ENCODE measurements at places on chromosomes 3 and 15. TPM values are rescaled to one million over a fixed set of nuclear protein-coding genes. Genes with fewer than 3 reads are reported as not detected.
A peak's percentile ranks its signal among the peaks of the same experiment; 100 is the strongest.

DNA sequence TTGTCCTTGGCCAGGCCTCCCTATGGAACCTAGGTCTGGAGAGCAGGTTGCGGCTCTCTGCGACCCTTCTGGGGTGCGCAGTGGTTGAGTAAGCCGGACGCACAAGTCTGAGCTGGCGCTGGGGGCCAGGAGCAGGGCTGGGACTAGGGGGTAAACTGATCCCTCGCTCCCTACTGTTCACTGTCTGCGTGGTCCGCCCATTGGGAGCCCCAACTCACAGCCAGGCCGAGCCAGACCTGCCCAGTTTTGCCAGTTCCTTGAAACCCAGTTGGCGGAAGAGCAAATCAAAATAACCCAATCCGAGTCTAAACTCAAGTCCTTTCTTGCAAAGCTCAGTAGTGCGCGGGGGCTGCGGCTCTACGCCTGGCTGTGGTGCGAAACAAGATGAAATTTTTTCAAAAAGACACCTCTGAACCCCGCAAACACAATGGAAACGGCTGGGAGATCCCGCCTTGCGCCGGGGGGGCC lies 17.5 kb downstream of the RGMA start:
- no peak for DNase-seq

DNA sequence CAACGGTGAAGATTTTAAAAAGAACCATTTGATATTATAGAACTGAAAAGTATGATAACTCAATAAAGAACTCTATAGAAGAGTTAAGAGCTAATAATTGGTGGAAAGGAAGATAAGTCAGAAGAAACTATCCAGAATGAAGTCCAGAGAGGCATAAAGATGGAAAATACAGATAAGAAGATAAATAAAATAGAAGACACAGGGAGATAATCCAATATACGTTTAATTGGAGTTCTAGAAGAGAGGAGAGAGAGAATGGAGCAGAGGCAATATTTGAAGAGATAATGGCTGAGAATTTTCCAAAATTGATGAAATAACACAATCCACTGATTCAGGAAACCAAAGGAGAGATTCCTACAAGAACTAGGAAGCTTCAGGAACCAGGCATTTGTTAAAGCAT lies 49.8 kb upstream of the EPHB3 start:
- DNase-seq = no peak

The ACAN gene
- 3.0 TPM for polyA plus RNA-seq

The SLC2A2 gene
- 11.0 TPM for polyA plus RNA-seq

The EXD1 gene
- polyA plus RNA-seq = not detected

- DNase-seq = no peak
Measured at GRCh38 chr15:63943829-63944680, 102.2 kb downstream of the DAPK2 start.

The SHC4 gene
- polyA plus RNA-seq = 2.4 TPM

GRCh38 chr3:32782407-32782806 lies 35.4 kb upstream of the TRIM71 start:
- DNase-seq = no peak

GRCh38 chr3:155190691-155191090 lies 102.8 kb downstream of the STRIT1 start:
- no peak for DNase-seq

The RBP2 gene
- 0.58 TPM for polyA plus RNA-seq

GRCh38 chr3:136404056-136404455 lies 153.9 kb downstream of the PCCB start:
- no peak for DNase-seq

- no peak for DNase-seq
Measured at GRCh38 chr3:20564966-20565365, 379.0 kb upstream of the SGO1 start.

DNA sequence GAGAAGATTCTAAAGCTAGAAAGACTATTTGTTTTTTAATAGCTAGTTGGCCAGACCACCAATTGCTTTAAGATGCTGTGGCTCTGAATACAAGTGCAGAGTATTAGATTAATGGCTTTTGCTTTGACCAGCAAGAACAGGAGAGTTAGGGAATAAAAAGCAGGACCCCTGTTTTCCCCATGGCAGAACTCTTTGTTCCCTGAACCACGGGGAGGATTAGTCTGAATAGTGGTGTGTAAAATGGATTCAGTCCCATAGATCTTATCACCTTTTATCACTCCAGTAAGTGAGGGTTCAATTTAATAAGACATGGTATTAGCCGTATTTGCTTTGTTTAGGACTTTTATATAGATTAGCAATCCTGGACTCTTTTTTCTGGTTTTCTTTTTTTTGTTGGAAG lies 562.6 kb upstream of the DPPA4 start:
- no peak for DNase-seq

DNA sequence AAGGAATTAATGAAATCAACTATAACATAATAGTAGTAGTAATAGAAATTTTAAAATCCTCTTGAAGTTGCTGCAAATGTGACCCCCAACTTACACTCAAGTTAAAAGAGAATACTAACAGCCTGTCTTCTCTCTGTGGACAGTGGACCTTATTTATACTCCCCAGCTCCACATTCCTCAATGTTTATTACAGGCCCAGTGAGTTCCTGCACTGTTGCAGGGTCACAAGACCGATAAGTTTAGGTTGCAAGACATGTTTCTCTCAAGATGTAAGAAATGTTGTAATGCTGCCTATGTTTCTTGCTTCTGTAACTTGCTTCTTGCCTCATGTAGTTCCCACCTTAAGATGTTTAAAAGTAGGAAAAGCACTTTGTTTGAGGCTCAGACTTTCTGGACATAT lies 888.1 kb downstream of the PDCD6IP start:
- DNase-seq = no peak

- no peak for DNase-seq
Measured at GRCh38 chr15:64017082-64017588, 29.1 kb downstream of the DAPK2 start.

DNA sequence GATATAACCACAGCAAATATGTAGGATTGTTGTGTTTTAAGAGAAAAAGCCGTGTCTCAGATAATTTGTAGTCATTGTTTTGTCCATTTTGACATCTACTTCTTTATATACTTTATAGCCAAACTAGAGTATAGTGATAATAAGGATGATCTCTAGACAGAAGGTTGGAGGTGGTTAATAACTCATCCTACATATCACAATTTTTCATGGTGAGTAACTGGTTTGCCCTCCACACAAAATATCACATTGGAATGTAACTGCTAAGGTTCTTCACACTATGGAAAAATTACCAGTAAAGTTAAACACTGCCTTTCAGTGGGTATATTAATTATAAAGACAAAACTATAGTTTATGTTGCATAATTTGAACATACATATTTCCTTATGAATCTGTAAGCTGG lies 380.7 kb downstream of the LPP start:
- no peak for DNase-seq

The DZIP1L gene
- polyA plus RNA-seq = 22.2 TPM

DNA sequence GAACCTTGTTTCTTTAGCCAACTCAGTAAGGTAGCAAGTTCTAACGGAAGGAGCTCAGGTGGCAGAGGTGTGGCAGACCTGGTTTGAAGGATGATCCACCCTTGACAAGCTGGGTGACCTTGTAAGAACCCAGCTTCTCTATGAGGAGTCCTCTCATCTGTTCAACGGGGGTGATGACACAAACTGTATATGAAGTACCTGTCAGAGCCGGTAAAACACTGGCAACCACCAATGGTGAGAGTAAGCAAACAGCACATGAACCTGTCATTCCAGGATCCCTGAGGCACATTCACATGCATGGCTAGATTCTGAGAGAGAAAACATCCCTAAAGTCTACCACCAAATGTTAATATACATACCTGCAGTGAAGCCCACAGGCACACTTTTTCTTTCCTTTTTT lies 2.4 kb downstream of the SCAP start:
- DNase-seq = no peak

The ARPP21 gene
- 1.8 TPM for polyA plus RNA-seq

DNA sequence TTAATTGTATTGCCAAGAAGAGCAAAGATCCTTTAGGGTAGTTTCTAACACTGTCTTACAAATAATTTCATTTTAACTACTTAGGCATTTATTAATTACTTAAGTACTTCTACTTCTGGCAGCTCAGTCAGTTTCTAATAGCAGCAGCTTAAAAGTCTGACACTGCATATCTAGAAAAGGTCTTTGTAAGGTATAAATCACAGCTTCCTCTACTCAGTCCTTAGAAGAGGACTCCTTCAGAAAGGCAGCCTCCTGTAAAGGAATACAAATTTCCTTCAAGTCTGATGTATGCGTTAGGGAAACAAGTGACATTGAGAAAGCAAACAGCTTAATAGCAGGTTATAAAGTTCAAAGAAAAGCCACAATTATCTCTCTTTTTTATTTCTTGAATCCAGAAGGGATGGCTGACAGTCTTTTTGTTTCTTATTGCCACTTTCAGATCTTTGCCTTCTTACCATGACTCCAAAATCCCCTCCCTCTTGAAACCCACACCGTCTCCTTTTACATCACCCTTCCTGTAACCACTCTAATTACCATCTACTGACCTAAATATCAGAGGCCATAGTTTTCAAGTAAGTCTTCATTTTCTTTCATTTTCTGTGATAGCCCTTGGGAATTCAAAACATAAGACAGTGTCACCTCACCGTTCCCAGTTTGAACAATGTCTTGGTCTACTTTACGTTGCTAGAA lies 109.5 kb downstream of the CGGBP1 start:
- DNase-seq = no peak

The ARNT2 gene
- 61.3 TPM for polyA plus RNA-seq

The ASB14 gene
- 0.56 TPM for polyA plus RNA-seq

DNA sequence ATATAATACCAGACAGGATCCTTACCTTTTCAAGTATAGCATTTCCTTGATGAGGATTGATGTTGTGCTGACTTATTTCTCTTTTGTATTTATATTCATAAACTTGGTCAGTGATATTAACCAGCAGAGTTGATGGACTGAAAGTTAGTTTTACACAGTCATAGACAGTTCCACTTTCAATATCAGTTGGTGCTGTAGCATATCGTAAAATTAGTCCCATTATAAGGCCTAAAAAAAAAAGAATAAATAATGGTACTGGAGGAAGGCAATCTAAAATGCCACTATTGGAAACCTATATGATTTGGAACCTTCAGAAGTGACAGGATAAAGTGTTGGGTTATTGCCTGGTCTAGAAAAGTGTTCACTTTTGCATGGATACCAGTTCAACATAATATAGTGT lies 16.3 kb downstream of the SLC9A9 start:
- no peak for DNase-seq

The SLC25A38 gene
- polyA plus RNA-seq = 36.2 TPM

GRCh38 chr3:72310419-72311380 lies 525.8 kb upstream of the PROK2 start:
- peak; percentile 58 for DNase-seq

- no peak for DNase-seq
Measured at GRCh38 chr3:101066711-101067129, 73.5 kb upstream of the ABI3BP start.

The SMCO1 gene
- not detected for polyA plus RNA-seq

- no peak for DNase-seq
Measured at GRCh38 chr3:56796996-56797395, 4.8 kb downstream of the ARHGEF3 start.

DNA sequence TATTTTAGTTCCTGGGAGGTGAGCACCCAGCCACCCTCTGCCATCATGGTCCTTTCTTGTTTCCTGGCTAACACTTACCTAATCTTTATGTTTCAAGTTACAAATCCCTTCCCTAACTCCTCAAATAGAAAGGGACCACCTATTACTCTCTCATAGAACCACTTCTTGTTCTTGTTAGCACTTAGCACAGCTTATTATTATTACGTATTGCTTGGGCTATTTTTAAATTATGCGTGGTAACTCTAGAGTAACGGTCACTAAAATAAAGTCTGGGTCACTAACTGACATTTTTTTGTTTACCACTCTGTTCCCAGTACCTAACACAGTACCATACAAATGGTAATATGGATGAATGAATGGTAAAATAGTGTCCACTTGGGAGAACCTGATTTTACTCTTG lies 141.9 kb downstream of the LRTM1 start:
- DNase-seq = no peak

DNA sequence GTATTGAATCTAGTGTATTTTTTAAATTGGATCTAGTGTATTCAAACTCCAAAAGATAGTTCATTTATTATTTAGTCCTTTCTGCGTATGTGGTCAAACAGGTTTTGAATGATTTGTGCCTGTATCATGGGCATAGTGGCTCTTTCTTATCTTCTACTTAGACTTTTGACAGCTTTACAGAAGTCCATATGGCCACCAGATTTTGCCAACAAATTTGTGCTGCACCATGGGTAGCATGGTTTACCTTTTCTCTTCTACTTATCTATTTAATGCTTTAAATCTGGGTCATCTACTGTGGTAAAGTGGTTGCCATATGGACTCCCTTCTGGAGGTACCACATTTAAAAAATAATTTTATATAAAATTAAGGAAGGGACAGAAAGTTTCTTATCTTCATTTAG lies 66.9 kb upstream of the CADM2 start:
- DNase-seq = no peak

The ADAMTS9 gene
- polyA plus RNA-seq = 166 TPM

DNA sequence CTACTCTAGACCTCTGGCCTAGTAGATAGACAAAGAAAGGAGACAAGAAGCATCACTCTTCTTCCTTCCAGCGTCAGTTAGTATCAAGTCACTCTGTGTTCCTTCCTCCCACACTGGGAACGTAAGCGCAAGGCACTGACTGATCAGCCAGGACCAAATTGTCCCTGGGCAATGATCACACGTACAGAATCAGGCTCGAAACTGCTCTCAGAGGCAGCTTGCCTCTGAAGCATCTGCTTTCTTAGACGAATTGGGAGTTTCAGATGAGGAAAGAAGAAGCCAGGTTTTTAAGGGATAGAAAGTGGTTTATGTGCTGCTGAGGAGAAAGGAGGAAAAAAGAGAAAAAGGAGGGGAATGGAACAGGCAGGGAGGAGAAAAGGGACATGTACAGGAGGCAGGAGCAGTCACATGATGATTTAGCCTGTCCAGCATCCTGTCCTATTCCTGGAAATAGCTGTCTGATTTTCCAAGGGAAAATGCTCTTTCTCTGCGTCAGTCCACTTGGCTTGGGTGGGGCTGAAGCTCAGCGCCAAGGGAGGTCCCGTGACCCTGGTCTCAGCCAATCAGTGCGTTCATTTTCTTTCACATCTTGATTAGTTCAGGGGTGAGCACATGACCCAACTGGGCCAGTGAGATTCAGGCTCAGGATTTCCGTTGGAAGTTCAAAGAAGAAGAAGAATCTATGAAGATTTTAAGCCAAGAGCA lies 102.0 kb upstream of the PRICKLE2 start:
- DNase-seq = no peak

DNA sequence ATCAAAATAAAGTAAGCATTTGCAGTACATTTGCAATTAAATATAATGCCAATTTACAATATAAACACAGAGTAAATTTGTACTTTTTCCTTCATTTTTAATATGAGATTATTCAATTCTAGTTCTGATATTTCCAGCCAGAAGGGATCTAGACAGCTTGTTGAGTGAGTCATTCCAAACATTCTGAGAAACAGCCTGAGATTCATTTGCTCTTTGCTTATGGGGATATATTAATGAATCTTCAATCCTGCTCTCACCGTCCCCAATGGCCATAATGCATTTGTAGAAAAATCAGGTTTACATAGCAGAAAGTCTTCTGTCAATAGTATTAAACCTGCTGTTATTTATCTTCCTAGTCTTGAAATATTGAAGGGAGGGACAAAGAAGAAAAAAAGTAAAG lies 554.2 kb downstream of the TUSC7 start:
- no peak for DNase-seq
